Mesenteric fat pad (tissue), 1 donor: ENCODE measurements at places on chromosomes 3 and 15.

- peak; percentile 78 for DNase-seq
These were observed 269.5 kb downstream of the PLCL2 start for GRCh38 chr3:17154221-17154620.

DNA sequence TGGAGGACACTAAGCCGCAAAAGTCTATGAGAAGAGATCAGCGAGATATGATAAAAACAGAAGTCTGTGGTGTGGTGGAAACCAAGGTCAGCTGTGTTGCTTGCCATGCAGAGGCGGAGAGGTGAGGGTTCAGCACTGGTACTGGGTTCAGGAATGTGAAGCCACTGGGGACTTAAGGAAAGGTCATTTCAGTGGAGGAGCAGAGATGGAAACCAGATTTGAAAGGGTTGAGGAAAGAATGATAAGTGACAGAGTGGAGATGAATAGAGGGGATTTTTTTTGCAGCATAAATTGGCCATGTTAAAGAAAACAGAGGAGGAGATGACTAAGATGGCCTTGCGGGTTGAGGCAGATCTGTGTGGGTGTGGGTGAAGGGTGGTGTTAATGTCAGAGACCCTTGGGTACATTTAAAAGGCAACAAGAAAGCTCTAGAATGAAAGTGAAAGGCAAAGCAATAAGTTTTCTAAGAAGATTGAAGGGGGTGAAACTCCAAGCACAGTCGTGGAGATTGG, 265.5 kb downstream of the ADAMTSL3 start:
- no peak for DNase-seq

- DNase-seq: no peak
These were observed 132.1 kb downstream of the IL1RAP start for GRCh38 chr3:190645932-190646460.

DNA sequence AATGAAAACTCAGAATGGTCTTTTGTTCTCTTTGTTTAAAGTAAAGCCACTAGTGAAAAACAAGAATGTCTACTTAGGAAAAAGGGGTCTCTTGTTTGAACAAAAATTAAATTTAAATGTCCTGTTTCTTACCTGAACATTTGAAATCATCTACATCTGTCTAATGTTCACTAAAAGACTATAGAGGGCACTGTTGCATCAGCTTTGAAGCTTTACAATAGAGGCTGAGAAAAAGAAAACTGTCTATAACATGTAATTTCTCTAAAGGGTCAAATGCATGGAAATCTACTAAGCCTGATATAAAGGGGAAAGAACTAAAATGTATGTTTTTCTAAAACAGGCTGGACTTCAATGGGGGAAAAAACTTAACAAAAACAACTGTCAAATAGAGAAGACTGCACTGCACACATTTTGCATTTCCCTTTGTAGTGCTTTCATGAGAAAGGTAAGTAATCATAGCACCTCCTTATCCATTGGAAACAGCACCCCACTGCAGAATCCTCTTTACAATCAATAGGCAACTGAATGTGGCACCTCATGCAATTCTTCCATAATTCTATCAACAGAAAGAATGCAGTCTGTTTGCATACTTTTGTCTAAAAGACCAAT, 26.3 kb downstream of the DPH6 start:
- no peak for DNase-seq

- DNase-seq: no peak
These were observed 303.8 kb upstream of the NECTIN3 start for GRCh38 chr3:110767838-110768237.

DNA sequence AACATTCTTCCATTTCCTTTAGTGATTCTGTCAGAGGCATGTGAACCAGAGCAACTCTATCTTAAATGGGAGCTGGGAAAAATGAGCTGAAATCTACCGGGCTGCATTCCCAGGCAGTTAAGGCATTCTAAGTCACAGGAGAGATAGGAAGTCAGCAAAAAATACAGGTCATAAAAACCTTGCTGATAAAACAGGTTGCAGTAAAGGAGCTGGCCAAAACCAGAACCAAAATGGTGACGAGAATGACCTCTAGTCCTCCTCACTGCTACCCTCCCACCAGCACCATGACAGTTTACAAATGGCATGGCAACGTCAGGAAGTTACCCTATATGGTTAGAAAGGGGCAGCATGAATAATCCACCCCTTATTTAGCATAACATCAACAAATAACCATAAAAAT, 66.4 kb downstream of the B3GALNT1 start:
- DNase-seq: no peak

DNA sequence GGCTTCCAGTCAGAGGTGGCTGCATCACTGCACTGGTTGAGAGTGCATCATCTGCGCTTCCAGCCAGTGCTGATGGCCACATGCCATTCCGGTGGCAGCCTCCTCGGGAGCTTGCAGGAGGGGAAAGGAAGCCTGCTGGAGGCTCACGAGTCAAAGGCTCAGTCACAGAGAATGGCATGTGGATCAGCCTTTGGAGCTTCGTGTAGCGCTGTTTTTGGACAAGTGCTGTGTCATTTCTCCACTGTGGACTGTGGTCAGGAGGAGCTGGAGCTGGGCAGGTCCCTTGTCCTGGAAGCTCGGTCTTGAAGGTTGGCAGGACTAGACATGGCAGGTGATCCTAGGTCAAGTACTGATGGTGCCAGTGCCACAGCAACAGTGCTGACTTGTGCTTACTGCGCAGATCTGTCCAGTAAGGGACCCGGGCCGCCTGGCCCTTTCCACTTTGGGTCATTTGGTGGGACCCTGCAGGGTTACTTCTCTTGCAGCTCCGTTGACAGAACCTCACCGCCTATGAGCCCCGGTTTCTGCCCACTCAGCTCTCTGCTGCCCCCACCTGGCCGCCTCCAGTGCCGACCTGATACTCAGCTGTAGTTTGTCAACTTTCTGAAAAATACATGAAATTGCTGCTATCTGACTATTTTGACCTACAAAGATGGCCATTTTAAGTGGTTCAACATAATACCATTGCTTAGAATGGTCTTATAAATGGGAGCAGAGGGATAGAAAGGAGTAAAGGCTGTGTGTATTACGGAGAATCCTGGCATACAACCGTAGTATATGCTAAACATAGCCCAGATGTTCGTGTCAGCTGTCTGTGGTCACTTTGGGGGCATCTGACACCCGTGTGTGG, 27.6 kb upstream of the TRPM1 start:
- no peak for DNase-seq
